Thoracic aorta (tissue), 2 donors: ENCODE measurements at places on chromosomes 4 and X.

GRCh38 chrX:123339221-123339905, 155.3 kb downstream of the GRIA3 start:
- no peak for DNase-seq

GRCh38 chr4:155766622-155767021, 7.8 kb downstream of the GUCY1B1 start:
- no peak for DNase-seq

GRCh38 chrX:8980756-8981155, 53.2 kb downstream of the FAM9B start:
- DNase-seq: no peak

GRCh38 chr4:133149932-133150471, 908 bp downstream of the PCDH10 start:
- no peak for DNase-seq

- no peak for DNase-seq
Observed at GRCh38 chr4:25843340-25844097, 19.3 kb downstream of the SEL1L3 start.

DNA sequence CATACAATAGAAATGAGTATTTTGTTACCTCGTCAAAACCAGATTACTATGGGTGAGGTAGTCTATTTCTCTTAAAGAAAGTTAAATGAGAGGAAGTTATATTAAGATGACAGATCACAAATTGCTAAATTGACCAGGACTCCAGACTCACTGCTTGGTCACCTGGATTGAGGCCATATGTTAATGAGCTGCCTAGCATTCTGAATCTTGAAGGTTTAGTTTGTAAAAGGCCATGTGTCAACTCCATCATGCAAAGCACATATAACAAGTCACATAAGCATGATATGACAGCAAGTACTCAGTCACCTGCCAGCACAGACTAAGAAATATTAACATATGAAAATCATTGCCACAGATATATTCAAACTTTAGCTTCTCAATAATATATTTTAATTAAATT, 72.6 kb downstream of the EPHA5 start:
- no peak for DNase-seq

DNA sequence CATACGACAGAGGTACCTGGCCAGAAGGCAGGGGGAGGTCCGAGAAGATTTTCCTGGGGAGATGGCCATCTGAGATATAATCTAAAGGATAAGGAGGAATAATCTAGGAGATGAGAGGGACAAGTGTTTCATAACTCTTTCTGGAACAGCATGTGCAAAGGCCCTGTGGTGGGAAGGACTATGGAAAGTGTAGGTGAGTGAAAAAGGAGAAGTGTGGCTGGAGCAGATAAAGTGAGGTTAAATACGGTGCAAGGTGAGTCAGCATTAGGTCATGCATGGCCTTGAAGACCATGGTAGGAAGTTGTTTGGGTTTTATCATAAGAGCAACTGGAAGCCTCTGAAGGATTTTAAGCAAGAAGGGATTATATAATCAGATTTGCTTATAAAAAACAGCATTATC, 34.6 kb upstream of the MTM1 start:
- DNase-seq: no peak

- no peak for DNase-seq
Observed at GRCh38 chrX:154443992-154444754, at the start of gene FAM50A. TSS of gene FAM50A (plus strand) at chrX:154444141. CDS start at chrX:154444236, 95 bp downstream.

- no peak for DNase-seq
Observed at GRCh38 chr4:145984563-145984962, 45.9 kb upstream of the ZNF827 start.

DNA sequence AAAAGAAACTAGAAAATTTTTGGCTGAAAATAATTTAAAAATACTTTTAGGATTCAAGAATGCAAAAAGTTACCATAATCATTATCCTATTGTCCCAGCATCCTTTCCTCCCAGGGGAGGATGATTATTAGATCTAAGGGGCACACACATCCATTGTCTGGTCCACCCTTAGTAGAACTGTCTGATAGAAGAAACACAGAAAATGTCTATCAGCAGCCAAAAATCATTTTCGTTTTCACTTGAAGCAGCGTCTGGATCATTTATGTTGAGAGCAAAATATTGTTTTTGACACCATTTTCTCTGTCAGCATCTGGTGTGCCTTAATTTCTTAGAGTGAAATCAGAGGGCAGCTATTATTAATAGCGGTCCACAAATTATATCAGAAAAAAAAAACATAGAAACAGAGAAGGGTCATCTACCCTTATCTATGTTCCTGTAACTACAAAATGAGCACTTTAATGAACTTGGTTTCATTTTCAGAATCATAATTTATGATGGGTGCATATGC, 446.3 kb downstream of the TRAM1L1 start:
- no peak for DNase-seq

DNA sequence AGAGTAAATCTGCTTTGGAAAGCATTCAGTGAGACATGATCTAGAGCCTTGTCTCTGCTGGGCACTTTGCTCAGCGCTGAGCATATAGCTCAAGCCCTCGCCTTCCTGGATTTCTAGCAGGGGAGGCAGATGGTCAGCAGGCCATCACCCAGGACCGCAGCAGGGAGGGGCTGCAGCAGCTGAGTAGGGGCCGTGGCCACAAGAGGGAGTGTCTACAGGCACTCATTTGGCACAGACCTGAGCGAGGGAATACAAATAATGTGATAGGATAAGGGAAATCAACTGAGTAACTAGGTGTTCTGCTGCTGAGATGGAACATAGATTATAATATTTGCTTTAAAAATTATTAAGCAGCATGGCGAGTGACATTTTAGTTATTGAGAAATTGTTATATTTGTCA, 30.2 kb downstream of the OFD1 start:
- DNase-seq: no peak

DNA sequence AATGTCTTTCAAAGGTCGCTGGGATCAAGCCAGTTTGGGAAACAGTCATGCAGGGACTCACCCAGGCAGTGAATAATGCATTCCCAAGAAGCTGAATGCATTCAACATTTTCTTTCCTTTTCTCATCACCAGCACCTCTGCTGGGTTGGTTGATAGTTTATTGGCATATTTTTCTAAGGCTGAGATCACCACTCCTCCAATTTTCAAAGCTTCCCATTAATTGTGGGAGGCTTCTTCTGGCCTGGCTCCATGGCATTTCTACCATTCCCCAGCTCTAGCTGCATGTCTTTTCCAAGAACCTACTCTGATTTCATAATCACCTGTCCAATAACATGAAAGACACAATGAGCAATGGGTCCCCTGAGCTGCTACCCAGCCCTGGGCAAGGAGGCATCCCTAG, 35.8 kb downstream of the CHRDL1 start:
- no peak for DNase-seq

DNA sequence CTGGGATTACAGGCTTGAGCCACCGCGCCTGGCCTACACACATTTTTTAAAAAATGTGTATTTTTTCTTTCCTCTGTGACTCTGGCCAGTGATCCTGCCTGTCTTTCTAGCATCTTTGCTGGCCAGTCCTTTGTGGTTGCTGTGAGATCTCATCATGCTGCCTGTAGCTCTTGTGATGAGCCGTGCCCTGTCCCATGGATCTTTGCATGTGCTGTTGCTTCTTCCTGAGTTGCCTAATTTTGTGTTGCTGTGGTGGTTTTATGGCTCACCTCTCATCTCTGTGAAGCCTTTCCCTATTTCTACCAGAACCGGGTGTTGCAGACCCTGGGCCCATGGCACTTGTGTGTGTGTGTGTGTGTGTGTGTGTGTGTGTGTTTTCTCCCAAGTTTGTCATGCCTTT, 8.3 kb downstream of the NSD2 start:
- DNase-seq: no peak

DNA sequence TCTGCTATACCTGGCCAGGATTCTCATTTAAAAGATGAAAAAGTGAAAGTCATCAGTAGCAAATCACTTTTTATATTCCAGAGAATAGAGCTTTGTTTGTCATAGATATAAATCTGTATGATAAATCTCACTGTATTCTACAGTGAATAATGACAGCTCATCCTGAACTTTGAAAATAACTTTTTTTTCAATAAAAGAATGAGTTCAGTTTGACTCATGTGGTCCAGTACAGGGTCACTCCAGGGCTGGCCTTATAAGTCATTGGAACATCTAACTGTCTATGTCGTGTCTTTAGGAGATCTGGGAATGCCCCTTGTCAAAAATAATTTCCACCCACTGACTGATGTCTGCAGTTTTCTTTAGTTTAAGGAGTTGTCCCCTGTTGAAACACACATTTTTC, 18.5 kb upstream of the CXCL8 start:
- no peak for DNase-seq

- no peak for DNase-seq
Observed at GRCh38 chr4:6056976-6057766, 38.9 kb upstream of the C4orf50 start.

GRCh38 chrX:84182516-84182915, 5.5 kb downstream of the RPS6KA6 start:
- no peak for DNase-seq

DNA sequence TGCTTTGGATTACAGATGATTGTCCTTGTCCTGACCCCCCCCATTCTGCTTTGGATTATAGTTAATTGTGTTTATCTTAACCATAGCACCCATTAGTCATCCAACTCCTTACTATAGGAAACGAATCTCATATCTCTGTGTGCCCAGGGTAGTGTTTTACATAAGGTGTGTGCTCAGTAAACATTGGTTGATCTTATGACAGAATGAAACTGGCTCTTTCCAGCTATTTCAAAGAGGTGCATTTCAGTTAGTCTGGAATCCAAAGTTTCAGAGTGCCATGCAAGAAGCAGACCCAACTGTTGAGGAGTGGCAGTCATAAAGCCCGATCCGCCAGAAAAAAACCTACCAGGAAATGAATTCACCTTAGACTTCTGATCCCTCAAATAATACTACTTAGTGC, 14.7 kb downstream of the TRIM2 start:
- no peak for DNase-seq

GRCh38 chrX:136586386-136586785, 54.4 kb downstream of the VGLL1 start:
- DNase-seq: no peak

GRCh38 chr4:76257824-76258223, 6.3 kb downstream of the FAM47E start:
- DNase-seq: no peak

GRCh38 chr4:150515135-150515534, 66.8 kb upstream of the MAB21L2 start:
- no peak for DNase-seq

- DNase-seq: no peak
Observed at GRCh38 chrX:6758234-6758633, 223.3 kb upstream of the VCX3A start.

DNA sequence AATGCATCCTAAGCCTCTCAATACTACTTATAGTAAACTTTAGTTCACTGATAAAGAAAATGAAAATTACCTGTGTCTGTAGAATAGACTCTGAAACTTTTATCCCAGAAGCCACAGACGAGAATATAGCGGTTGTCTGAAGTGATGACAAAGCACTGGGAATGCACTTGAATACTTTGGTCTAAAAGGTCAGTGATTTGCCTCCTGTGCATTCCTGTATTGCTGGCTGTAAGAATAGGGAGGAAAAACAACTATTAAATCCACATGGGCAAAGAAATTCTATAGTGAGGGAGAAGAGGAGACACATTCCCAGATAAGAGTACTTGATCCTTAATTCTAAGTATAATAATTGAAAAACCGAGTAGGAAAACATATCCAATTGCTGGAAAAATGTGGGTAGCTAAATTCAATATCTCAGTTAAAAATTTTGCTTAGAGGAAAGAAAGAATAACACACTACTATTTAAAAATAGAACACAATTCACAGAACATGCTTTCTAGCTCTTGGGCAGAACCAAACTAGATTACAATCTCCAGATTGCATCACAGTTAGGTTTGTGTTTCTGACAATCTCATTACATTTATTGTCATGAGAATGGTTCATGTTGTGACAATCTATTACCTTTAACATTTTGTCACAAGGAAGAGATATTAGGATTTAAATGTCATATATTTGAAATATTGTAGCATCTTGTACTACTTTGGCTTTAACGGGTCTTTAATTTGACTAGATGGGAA, 232.1 kb downstream of the DCLK2 start:
- DNase-seq: no peak

- DNase-seq: no peak
Observed at GRCh38 chrX:36357855-36358254, 438.3 kb downstream of the CFAP47 start.

DNA sequence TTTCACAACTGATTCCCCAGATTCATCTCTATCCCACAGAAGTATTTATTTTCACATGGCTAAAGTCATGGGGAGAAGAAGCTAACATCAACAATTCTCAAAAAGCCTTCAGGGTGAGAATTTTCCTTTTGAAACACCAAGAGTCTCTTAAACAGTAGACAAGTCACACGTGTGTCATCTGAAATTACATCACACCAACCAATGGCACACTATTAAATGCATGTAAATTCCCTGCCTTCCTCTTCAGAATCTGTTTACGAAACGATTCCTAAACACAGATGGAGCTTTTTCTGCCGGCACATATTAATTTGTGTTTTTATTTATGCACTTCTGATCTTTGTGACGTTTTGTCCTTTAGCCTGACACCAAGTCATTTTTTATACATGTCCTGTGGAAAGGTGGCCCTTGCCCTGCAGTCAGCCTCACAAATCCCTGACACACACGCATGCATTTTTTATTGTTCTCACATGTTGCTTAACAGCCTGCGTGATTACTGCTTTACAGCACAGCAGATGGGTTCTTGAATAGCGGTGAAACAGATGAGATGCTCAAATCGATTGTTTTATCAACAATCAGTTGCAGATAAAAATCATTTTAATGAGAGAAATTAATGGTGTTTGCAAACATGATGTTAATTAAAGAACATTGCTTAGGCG, 735.9 kb upstream of the TENM3 start:
- DNase-seq: no peak

- DNase-seq: no peak
Observed at GRCh38 chr4:104896660-104897645, 249.7 kb upstream of the TET2 start.

- DNase-seq: no peak
Observed at GRCh38 chr4:10731162-10731561, 46.6 kb upstream of the CLNK start.

DNA sequence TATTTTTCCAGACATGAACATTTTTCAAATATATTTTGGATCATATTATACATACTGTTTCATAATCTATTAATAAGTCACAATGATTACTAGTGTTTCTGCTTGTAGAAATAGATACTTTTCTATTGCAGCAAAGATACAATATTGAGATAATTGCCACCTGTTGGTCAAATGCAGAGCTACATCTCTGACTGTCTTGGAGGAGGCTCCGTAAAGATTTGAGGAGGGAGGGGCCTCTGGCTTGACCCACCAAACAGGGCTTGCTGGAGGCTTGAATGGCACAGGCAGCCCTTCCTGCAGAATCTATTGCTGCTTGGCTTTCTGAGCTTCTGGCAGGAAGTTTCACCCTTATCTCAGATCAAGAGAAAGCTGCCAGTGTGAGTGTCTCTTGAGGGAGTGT, 99.3 kb upstream of the ARMCX2 start:
- DNase-seq: no peak

- no peak for DNase-seq
Observed at GRCh38 chr4:186151499-186151898, 39.9 kb upstream of the CYP4V2 start.

- DNase-seq: no peak
Observed at GRCh38 chr4:171639540-171639939, 173.7 kb upstream of the GALNTL6 start.
